ENCODE measurements at places on chromosomes 16 and 17. TPM values are rescaled to one million over a fixed set of nuclear protein-coding genes. Genes with fewer than 3 reads are reported as not detected.

The ASIC2 gene
- total RNA-seq = not detected

The HOXB1 gene
- total RNA-seq = not detected

The SLFN12L gene
- 2.3 TPM for total RNA-seq

The ARHGAP44 gene
- 5.0 TPM for total RNA-seq

The AKAP1 gene
- 34.4 TPM for total RNA-seq

The CDT1 gene
- 2.6 TPM for total RNA-seq

The LRRC37A gene
- 1.6 TPM for total RNA-seq

- DNase-seq = no peak
Measured at GRCh38 chr17:51322390-51323029, 62.2 kb downstream of the UTP18 start.

- no peak for DNase-seq
Measured at GRCh38 chr17:50062293-50063243, 6.7 kb downstream of the ITGA3 start.

- no peak for DNase-seq
Measured at GRCh38 chr16:622920-623280, 7.9 kb upstream of the WFIKKN1 start.

- no peak for DNase-seq
Measured at GRCh38 chr17:41734139-41734948, at the start of gene HAP1. TSS of gene HAP1 (minus strand) at chr17:41734643. CDS start at chr17:41734634, 9 bp downstream.

GRCh38 chr17:55962951-55963401 lies 190.3 kb upstream of the ANKFN1 start:
- no peak for DNase-seq

- DNase-seq = no peak
Measured at GRCh38 chr16:62149631-62150030, 113.4 kb upstream of the CDH8 start.

- DNase-seq = no peak
Measured at GRCh38 chr16:55574811-55575210, 8.3 kb downstream of the CAPNS2 start.

All from omental fat pad (tissue), 4 donors.